H9 (cell line): ENCODE measurements at places on chromosomes 13 and 19. TPM values are rescaled to one million over a fixed set of nuclear protein-coding genes. Genes with fewer than 3 reads are reported as not detected.

Gene SERPINE3
- total RNA-seq = 0.18 TPM in 1 of 2 replicates, not detected in the other

DNA sequence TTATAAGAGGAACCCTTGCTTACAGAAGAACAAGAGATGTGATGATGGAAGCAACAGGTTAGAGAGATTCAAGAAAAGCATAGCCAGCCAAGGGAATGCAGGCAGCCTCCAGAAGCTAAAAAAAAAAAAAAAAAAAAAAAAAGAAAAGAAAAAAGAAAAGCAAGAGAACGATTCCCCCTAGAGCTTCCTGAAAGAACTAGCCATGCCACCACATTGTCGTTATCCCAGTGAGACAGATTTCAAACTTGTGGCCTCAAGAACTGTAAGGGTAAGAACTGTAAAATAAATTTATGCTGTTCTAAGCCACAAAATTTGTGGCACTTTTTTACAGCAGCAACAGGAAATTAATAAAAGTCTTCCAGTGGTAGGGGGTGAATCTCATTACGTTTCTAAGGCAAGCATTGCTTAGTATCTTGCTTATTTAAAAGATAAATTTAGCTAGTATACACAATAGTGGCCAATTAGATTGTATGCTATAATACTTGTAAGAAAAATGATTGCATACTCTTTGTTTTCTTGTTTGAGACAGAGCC is 21.8 kb downstream of the RFXAP start:
- H3K27ac ChIP-seq = no peak overlapping the region
- H3K27me3 ChIP-seq = no peaks in the 10 kb centered on the region
- H3K4me1 ChIP-seq = peaks cover 4% of the 10 kb centered on the region; the same call in 1 of the 2 replicates
- H3K4me3 ChIP-seq = no peak overlapping the region
- H3K36me3 ChIP-seq = no peaks in the 10 kb centered on the region
- no peak for DNase-seq

GRCh38 chr13:51804295-51805172 is 571 bp upstream of the DHRS12 start:
- H3K27ac ChIP-seq = no peak overlapping the region
- no peaks in the 10 kb centered on the region for H3K36me3 ChIP-seq
- no peaks in the 10 kb centered on the region for H3K27me3 ChIP-seq
- peak overlapping the region; percentile 88 for H3K4me3 ChIP-seq
- peaks cover 3% of the 10 kb centered on the region; the same call in 1 of the 2 replicates for H3K4me1 ChIP-seq

GRCh38 chr13:46639033-46639981 is 86.3 kb downstream of the LRCH1 start:
- H3K27me3 ChIP-seq = no peaks in the 10 kb centered on the region
- peaks cover 4% of the 10 kb centered on the region; the same call in 1 of the 2 replicates for H3K36me3 ChIP-seq
- H3K27ac ChIP-seq = no peak overlapping the region
- no peak for DNase-seq
- H3K4me1 ChIP-seq = peaks cover 8% of the 10 kb centered on the region; the same call in 1 of the 2 replicates
- H3K4me3 ChIP-seq = no peak overlapping the region
